ENCODE measurements at places on chromosomes 3 and 15.

- no peak for DNase-seq
Observed at GRCh38 chr3:150599611-150600297, 3.4 kb upstream of the SELENOT start.

DNA sequence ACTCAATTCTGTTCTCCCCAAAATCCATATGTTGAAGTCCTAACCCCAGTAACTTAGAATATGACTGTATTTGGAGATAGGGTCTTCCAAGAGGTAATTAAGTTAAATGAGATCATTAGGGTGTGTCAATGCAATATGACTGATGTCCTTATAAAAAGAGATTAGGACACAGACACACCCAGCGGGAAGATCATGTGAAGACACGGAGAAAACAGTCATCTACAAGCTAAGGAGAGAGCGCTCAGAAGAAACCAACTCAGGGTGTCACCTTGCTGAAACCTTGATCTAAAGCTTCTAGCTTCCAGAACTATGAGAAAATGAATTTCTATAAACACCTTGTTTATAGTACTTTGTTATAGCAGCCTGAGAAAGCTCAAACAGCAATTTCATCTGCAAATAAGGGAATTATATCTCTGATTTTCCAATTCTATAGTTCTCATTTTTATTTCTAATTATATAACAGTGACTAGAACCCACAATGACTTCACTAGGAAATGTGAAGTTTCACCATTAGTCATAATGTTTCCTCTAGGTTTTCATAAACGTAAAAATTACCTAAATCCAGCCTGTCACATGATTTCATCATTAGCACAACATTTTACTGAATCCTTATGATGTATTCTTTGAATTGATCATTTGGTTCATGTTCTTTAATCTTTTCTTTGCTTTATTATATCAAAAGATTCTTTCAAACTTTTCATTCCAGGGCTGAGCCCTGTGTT, 459.1 kb upstream of the MDFIC2 start:
- no peak for DNase-seq

- no peak for DNase-seq
Observed at GRCh38 chr3:186200726-186201125, 91.8 kb upstream of the ETV5 start.

GRCh38 chr3:47910777-47911440, 105.3 kb downstream of the MAP4 start:
- no peak for DNase-seq

- no peak for DNase-seq
Observed at GRCh38 chr3:82133070-82133606, 371.7 kb upstream of the GBE1 start.

- no peak for DNase-seq
Observed at GRCh38 chr15:55198706-55199105, 2.0 kb upstream of the RSL24D1 start.

- DNase-seq, result no peak
Observed at GRCh38 chr3:10600296-10600714, 94.9 kb upstream of the ATP2B2 start.

- no peak for DNase-seq
Observed at GRCh38 chr15:82663186-82663600, 16.0 kb upstream of the CPEB1 start.

DNA sequence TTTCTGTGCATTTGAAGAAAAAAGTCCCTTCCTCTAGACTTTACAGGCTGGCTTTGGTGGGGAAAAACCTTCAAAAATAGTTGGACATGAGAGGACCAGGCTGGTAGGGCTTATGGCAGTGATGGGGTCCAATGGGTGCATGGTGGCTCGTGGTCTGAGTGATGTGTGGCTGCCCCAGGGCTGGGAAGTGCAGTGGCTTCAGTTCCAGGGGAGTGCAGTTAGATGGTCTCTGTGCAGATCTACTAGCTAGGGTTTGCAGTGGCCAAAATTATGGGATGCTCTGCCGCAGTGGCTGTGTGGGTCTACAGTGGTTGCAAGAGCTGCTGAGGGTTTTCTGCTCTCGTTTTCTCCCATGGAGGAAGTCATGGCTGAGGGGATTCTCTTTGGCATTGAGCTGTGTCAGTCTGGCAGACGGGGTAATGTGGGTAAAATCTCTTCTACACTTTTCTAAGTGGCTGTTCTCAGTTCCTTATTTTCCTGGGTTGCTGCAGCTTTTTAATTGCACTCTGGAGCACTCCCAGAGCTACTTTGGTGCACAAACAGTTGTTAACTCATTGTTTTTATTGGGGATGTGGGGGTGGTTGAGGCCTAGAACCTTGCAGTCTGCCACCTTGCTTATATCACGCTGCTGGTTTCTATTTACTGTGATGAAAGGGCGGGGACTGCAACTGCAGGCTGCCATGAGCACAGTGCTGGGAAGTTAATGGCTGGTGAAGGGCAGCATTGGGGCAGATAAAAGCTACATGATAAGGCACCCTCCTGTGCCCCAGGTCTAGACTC, 1324.6 kb downstream of the NSUN3 start:
- no peak for DNase-seq

GRCh38 chr3:8325306-8325705, 176.3 kb upstream of the LMCD1 start:
- DNase-seq, result no peak

DNA sequence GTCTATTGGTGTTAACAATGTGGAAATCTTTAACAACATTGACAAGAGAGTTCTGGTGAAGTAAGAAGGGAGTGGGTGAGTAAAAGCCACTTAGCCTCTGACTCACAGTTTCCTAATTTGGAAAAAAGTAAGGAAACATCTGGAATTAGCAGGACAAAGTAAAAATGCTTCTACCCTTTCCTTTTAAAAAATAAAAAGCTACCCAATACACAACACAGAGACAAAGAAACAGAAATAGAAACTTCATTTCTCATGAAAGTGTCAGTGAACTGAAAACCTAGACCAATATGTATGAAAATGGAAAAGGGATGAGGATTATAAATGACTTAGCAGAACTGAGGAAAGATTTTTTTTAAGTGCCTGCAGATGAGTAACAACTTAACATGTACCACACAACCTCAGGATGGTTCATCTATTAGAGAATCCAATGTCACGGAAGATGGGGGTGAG, 65.4 kb downstream of the SSR3 start:
- DNase-seq, result no peak

DNA sequence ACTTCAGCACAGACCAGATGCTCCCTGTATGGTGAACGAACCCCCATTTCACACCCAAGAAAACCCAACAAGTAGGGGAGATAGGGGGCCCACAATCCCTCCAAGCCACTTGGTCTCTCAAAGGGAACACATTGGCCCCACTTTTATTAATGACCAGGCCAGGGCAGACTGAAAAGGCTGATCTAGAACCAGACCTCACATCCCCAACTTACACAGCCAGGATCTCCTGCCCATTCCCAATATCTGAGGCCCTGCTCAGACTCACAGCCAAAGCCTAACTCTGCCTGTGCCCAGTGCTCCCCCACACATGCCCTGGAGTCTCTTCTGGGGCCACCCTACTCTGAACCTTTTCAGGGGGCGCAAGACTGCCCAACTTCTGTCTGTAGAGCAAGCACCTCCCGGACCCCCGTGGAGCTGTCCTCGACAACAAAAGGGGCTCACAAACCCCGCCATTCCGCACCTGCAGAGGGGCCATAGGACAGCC, 1.8 kb downstream of the PLXNB1 start:
- DNase-seq, result no peak

DNA sequence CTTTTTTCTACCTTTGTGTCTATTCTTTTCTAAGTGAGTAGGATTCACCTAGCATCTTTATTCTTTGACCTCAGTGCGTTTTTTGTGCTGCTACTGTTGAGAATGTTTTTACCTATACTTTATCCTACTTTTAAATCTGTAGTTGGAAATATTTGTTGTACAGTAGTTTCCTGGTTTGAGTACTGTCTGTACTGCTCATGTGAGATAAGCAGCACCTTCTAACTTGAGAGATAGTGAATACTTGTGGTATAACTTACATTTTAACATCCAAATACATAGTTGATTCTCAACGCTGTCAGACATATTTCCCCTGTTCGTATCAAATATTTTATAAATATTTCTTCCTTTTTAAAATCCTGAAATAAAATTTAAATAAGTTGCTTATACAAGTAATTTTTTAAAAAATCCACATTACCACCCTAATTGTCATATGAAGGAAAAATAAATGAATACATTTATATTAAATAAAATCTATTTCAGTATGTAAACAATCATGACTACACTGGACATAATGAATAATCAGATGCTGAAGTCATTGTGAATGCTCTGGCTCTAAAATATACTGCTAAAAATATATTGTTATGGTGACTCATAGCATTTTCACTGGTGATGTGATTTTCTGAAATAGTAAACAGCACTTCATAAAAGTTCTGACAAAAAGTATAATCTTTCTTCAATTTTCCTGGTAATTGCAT, 17.4 kb downstream of the ATP11B start:
- DNase-seq, result no peak

Data from coronary artery (tissue), 2 donors.